ENCODE measurements at places on chromosomes 3 and 15.

DNA sequence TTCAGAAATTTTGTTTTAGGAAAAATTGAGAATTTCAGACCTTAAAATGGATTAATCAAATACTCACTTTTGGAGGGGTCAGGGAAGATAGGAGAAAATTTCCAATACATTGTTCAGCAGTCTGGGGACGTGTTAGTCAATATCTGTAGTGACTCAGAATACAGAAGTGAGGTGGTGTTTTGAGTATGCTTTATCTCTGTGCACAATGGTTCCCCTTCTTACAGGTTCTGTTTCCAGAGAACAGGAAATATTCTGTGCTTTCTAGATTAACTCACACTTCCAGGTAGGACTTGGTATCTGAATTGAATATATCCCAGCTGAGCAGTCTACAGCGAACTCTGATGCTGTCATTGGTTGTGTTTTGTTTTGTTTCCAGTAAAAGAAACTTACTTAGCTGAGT lies 30.7 kb upstream of the CCDC54 start:
- no peak for DNase-seq

- DNase-seq = no peak
Observed at GRCh38 chr15:42021593-42021992, 751 bp upstream of the PLA2G4E start.

DNA sequence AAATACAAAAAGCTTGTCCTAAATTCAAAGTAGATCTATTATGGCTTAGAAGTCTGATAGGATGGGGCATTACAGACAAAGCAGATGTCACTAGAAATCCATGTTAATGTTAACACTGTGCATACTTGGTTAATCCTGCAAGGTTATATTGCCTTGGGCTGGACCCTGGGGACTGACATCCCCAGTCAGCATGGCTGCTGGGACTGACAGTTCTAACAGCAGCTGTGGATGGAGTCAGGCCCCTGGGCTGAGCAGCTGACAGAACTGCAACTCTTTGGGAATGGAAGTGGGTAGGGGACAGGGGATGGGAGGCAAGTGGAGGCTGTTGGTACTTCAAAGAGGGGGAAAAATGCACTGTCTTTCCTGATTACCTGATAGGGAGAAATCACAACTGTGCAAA lies 7.5 kb downstream of the P2RY1 start:
- DNase-seq = no peak

DNA sequence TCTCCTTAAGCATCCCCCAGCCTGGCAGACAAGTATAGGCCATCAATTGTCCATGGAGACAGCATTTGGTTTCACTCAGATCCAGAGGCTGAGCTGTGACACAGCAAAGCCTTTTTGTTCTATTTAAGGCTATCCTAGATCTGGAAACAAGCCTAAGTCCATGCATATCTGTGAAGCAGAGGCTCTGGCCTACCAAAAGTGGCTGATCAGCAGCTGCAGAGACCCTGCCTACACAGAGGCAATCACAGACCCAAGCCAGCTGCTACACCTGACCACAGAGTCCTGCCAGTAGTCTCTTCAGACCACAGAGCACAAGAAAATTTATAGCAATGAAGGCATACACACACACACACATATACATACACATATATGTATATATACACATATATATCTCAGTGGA lies 501.7 kb upstream of the ARPP21 start:
- no peak for DNase-seq

GRCh38 chr3:144187531-144188210 lies 216.0 kb downstream of the DIPK2A start:
- no peak for DNase-seq

DNA sequence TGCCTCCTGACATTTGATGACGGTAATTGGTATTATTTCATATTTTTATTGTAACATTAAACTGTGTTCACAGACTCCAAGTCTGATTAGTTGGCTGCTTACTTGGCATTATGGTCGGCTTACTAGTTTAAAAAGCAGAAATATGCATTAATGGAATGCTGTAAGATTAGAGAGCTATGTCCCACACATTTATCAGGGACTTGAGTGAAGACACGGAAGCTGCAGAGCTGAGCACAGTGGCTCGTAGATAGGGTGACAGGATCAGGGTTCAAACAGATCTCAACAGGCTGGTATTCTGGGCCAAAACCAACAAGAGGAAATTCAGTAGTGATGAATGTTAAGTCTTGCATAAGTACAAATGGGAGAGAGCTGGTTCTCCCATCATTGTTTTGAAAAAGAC lies 113.8 kb downstream of the ADAMTSL3 start:
- no peak for DNase-seq

DNA sequence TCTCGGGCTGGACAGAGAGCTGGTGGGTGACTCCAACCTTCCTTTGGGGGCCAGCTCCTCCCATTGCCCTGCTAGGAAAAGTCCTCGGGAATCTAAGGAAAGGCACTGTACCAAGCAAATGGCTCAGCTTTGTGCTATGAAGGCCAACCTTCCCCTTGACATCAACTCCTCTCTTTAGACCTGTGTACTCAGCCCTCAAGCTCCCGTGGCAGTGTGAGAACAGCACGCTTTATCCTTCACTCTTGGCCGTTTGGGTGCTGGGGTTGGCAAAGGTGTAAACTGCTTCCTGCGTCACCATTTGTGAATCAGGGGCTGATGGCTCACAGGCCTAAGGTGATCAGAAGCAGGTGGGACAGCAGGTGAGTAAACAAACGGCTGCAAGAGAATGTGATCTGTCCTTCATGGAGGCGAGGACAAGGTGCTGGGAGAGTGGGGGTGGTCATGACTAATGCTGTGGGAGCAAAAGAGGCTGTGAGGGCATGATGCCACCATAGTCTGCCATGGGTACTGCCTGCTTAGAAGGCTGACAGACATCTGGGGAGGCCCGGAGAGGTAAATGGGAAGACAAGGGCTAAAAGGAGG lies 165.2 kb upstream of the TPM1 start:
- no peak for DNase-seq

DNA sequence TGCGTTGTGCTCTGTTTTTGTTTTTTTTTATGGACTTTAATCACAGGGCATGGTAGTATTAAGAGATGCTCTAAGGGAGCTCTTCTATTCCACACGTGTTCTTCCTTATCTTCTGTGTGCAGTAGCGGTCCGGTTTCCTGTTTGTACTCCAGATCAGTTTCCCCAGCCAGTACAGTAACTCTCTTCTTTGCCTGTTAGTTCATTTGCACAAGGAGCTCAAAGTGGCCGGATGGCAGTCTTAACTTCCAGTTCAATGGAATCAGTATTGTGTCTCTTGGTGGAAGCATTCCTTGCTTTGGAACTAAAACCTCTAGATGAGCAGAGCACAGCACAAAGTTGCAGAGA lies 122.0 kb downstream of the KLF13 start:
- DNase-seq = no peak

Data from NCI-H2171 (cell line).